M059J (cell line): ENCODE measurements at places on chromosomes 3 and 15.

- DNase-seq = peak; percentile 93
Observed at GRCh38 chr3:30286007-30286669, 320.3 kb upstream of the TGFBR2 start.

DNA sequence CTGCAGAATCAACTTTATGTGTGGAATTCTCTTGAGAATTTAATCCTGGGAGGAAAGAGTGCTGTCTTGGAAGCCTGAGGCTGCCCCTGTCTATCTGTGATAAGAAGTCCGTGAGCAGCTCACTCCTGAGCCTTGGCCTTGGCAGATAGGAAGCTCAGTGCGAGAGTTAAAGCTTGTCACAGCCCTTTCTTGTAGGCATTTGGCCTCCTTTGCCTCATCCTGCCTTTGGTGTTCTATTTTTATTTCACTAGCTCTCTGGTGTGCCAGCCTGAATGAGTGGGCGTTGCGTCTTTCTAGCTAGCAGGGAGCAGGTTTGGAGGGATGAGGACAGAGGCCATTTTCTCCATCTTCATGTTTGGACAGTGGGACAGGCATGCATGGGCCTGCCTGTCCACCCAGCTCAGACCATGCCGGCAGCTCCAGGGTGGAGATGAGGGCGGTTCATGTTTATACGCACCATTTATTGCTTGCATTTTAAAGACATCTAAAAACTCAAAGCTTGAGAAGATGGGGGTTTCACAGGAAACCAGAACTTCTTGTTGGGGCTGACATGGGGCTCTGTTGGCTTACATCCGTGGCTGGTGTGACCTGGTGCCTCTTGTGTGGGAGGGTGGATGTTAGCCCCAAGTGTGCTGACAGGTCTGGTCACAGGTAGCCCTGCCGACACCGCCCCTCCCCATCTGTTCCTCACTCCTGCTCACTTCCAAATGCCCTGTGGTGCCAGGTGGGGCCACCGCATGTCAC, 29.8 kb downstream of the IRAK2 start:
- no peak for DNase-seq

GRCh38 chr3:27500035-27500434, 15.9 kb upstream of the SLC4A7 start:
- no peak for DNase-seq

DNA sequence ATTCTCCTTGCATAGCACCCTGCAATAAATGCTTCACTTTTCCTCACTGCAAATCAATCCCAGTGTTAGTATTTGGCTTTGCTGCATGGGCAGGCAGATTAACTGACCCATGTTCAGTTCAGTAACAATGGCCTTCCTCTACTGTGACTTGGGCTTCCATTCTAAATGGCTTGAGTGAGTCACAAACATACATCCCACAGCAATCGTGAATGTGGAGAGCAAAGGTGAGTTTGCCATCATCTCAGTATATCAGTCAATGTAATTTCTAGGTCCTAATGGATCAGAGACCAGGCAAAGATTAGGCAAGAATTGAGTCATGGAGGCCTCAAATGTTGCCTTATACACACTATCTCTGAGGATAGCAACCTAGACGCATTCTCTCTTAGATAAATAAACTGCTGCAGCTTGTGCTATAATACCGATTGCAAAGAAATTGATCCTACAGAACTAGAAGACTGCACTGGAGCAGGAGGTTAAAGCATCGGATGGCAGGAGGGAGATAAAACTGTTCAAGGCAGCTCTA, 8.3 kb upstream of the ATP8B4 start:
- no peak for DNase-seq

- no peak for DNase-seq
Observed at GRCh38 chr15:98501192-98501591, 147.1 kb upstream of the IGF1R start.

DNA sequence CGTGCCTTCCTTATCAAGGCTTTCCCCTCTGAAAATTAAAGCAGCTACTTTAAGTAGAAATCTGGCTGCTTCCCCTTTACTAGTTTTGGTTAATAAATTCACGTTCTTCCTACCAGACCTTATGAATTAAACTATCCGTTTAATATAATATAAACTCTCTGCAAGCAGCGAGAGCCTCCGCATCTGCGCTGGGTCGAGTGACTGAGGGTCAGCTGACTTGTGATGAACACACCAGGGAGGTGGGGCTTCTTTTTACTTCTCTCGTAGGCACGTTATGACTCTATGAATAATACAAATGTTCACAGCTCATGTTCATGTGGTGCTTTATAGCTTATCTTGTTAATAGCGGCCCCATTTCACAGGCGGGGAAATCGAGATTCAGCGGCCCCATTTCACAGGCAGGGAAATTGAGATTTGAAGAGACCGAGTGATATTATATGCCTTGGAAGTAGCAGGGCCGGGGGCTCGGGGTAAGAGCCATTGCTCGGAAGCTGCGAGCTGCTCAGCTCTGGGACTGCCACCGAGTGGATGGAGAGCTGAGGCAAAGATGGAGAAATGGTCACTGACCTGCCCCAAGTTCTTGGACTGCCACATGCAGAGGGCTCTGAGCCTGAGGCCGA, 8.3 kb downstream of the MUC4 start:
- DNase-seq = no peak

DNA sequence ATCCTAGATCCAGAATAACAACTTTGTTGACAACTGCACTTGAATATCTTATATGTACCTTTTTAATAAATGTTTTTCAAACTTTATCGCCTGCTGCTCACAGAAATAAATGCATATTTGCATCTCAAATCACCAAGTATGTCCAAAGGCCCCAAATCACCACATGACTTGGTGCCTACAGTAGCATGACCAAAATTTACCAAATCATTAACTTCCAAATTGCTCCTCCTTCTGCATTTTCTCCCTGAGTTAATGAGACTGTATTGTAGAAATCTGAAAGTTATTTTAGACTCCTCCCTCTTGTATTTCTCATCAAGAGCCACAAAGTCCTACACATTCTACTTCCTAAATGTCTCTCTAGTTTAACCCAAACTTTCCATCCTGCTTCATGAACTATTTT, 635.5 kb upstream of the NAALADL2 start:
- no peak for DNase-seq

DNA sequence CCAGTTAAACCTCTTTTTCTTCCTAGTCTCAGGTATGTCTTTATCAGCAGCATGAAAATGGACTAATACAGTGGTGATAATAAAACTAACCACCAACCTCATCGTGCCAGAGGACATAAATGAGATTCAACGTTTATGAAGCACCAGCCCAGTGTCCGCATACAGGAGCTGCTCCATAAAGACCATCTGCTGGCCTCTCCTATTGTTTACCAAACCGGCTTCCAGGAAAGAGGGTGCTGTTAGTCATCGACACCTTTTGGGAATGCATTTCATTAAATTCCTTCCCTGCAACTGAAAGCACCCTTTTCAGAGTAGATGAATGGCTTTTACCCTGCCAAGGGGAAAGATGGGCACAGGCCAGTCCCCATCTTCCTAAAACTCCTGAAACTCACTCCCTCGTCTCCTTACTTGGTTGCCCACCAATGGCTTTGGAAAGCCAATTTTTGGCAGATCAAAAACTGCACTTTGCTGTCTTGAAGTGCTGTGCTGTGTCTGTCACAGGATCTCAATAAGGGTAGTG, 122.1 kb downstream of the AQP9 start:
- peak; percentile 22 for DNase-seq

DNA sequence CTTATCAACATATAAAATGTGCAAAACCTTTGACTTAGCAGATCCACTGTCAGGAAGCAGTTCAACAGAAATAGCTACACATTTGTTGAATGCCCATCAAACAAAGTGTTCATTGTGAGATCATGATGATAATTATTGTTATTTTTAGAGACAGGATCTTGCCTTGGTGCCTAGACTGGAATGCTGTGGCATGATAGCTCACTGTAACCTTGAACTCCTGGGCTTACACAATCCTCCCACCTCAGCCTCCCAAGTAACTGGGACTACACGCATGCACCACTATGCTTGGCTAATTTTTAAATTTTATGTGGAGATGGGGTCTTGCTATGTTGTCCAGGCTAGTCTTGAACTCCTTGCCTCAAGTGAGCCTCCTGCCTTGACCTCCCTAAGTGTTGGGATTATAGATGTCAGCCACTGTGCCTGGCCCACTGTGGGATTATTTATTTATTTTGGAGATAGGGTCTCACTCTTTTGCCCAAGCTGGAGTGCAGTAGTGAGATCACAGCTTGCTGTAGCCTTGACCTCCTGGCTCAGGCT, 8.8 kb downstream of the MAP2K5 start:
- DNase-seq = no peak

GRCh38 chr3:61996366-61996765, 377.0 kb downstream of the FEZF2 start:
- peak; percentile 36 for DNase-seq
